M059J (cell line): ENCODE measurements at places on chromosomes 2 and 18.
A peak's percentile ranks its signal among the peaks of the same experiment; 100 is the strongest.

GRCh38 chr18:51391215-51391614 lies 193.7 kb upstream of the MEX3C start:
- no peak for DNase-seq

DNA sequence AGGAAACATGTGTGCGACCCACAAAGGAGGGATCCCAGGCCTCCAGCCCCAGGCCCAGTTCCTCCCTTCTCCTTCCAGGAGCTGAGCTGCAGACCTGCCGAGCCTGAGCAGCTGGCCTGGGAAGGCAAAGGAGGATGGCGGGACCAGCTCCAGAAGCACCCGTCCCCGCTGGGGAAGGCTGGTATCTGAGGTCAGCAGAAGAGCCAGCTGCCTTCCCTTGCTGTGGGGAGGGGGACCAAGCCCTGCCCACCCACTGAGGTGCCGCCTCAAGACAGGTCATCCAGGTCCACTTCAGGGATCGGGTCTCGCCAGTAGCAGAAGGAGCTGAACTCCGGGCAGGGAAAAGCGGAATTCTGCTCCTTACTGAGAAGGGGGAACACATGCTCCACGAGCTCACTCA lies 73.2 kb downstream of the EMILIN2 start:
- no peak for DNase-seq

DNA sequence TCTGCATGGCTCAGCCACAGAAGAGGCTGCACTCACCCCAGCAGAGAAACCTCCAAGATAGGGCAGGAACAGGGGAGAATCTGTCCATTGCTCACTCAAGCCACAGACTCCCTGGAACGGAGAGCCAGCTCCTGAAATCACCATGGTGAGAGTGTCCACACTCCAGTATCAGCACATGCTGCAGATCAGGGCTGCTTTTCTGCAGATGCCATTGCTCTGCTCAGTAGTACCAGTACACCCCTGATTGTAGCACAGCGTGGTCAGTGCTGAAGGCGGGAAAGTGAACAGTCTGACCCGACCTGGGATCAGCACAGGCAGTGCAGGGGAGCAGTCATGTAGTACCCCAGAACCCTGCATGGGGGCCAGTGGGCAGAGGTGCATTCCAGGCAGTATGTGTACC lies 73.9 kb downstream of the GYPC start:
- DNase-seq, result no peak

GRCh38 chr2:198073253-198073652 lies 268.9 kb downstream of the PLCL1 start:
- no peak for DNase-seq

- no peak for DNase-seq
Measured at GRCh38 chr2:29611261-29611660, 310.1 kb downstream of the ALK start.

GRCh38 chr2:28318023-28318422 lies 74.6 kb upstream of the FOSL2 start:
- DNase-seq, result no peak

DNA sequence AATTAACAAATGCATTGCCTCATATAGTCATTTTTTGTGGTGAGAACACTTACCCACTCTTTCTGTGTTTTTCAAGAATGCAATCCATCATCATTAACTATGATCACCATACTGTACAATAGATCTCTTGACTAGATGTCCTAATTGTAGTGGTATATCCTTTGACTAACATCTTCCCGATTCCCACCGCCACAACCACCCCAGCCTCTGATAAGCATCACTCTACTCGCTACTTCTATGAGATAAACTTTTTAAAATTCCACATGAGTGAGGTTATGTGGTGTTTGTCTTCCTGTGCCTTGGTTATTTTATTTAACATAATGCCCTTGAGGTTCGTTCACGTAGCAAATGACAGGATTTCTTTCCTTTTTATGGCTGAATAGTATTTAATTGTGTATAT lies 6.6 kb downstream of the VWA3B start:
- DNase-seq, result no peak

- no peak for DNase-seq
Measured at GRCh38 chr2:102737431-102737830, 24.4 kb upstream of the TMEM182 start.

- DNase-seq, result no peak
Measured at GRCh38 chr2:210388148-210388547, 73.2 kb upstream of the MYL1 start.

GRCh38 chr2:238238766-238239542 lies 884 bp downstream of the HES6 start:
- DNase-seq, result no peak

DNA sequence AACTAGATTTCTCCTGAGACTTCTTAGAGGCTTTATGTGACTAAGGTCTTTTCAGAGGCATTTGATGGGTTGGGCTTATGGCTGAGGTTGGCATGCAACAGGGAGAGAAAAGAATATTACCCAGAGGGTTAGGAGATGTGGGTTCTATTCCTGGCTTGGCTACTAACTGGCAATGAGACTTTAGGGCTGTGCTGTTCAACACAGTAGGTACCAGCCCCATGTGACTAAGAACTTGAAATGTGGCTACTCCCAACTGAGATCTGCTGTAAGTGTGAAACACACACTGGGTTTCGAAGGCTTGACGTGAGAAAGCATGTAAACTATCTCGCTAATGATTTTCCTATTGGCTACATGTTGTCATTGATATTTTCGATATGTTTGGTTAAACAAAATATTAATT lies 324.9 kb upstream of the SLC14A2 start:
- DNase-seq, result no peak

GRCh38 chr18:45156946-45157345 lies 458.3 kb upstream of the SLC14A2 start:
- DNase-seq, result peak; percentile 29

DNA sequence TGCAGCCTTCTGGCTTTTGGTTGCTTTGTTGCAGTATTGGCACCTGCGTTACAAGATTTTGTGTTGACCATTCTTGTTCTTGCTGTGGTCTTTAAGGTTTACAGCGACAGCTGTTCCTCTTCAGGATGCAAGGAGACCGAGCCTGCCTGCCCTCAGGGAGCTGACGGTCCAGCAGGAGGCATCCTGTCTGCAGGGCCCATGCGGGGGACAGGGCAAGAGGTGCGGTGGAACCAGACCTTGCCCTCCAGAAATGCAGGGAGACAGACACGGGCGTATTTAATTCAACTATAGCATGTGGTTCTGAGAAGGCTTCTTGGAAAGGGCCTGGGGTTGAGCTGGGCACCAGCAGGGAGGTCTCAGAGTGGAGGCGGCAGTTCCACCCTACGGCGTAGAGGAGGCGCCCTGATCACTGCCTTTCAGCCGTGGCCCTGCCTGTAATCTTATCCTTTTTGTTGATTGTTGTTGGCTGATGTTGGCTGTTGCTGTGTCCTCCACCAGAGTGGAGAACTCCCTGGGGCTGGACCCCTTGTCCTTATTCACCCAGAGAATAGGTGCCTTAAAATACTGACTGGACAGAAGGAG lies 71.7 kb downstream of the HPCAL1 start:
- DNase-seq, result no peak

- DNase-seq, result no peak
Measured at GRCh38 chr2:230717600-230717999, 5.0 kb downstream of the CAB39 start.

- DNase-seq, result peak; percentile 94
Measured at GRCh38 chr2:217248312-217248935, 388.6 kb upstream of the TNP1 start.

GRCh38 chr18:39345321-39345720 lies 1779.7 kb upstream of the CELF4 start:
- peak; percentile 96 for DNase-seq

GRCh38 chr2:56474412-56475158 lies 290.8 kb downstream of the CCDC85A start:
- DNase-seq, result peak; percentile 89

DNA sequence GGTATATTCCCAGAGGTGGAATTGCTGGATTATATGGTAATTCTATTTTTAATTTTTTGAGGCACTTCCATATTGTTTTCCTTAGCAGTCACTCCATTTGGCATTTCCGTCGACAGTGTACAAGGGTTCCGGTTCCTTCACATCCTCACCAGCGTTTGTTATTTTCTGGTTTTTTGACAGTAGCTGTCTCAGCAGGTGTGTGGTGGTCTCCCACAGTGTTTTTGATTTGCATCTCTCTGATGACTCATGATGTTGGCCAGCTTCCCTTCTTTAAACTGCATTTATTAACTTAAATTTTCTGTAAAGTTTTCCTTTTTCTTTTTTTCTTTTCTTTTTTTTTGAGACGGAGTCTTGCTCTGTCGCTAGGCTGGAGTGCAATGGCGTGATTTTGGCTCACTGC lies 19.7 kb downstream of the SH3BP4 start:
- no peak for DNase-seq

DNA sequence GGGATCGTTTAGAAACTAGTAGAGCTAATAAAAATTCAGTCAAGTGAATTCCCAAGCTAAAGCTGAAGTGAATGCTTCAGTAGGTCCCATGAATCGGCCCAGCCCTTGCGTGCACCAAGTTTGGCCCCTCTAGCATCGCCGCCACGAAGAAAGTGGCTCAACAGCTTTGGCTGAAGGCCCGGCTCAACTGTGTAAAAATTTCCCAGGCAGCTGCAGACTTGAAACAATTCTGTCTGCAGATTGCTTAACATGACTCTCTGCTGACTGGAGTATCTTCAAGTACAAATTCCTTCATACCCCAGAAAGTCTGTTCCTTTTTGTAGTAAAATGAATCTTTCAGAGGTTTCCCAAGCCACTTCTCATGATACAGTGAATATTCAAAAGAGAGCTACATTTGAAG lies 32.7 kb downstream of the ALMS1 start:
- peak; percentile 7 for DNase-seq

DNA sequence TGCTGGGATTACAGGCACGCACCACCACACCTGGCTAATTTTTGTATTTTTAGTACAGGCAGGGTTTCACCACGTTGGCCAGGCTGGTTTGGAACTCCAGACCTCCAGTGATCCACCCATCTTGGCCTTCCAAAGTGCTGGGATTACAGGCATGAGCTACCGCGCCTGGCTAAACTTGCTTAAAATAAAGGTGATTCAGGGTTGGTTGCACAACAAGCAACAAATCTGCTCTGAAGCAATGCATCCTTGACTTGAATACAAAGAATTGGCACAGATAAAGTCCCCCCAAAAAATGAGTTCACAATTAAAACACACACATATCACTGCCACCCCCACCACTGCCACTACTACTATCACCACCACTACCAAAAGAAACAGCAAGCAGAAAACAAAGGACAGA lies 34.9 kb downstream of the CCDC88A start:
- DNase-seq, result no peak

DNA sequence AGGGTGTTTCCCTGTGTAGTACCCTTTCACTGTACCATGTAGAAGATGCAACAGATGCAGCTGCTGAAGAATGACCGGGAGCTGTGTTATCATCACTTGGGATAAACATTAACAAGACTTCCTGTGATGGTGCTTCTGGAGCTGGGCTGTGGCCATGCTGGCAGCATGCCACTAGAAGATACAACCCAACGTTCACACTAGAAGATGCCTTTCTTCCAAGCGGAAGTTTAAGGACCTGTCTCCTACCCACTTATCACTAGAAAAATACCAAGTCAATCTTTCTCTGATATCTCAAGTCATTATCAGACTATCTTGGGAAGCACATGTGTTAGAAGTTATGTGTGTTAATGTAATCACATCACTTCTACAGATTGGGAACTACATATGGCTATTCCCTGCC lies 953.5 kb downstream of the CNTNAP5 start:
- no peak for DNase-seq

DNA sequence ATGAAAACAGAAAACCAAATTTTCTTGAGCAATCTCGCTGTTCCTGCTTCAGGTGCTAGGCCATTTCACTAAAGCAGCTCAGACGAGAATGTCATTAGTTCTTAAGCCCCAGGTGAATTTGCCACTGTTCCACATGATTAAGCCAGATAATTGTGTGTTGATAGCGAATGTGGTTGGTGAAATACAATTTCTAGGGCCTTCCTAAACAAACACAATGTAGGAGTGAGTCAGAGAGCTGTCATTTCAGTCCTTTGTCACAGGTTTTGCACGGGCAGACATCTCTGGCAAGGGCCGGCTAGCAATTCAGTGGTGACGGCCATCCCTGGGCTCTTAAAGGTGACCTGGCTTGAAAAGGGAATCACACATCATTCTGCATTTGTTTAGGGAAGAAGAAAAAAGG lies 170.7 kb downstream of the TMEM182 start:
- no peak for DNase-seq

DNA sequence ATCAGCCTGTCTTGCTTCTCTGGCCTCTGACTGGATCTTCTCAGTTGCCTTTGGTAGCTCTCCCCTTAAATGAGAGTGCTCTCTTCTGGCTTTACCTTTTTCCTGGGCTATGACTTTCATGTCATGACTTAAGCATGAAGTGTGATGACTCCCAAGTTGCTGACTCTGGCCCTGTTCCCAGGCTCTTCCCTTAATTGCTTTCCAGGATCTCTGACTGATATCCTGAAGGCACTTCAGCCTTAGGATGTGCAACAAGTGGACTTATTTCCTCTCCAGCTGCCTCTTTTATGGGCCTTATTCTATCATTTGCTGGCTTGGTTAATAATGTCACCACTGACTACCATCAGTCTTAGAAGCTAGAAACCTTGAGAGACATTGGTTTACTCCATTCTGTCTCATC lies 17.4 kb downstream of the SEMA4F start:
- peak; percentile 78 for DNase-seq

- peak; percentile 25 for DNase-seq
Measured at GRCh38 chr2:200471324-200471848, 38.5 kb downstream of the KCTD18 start.

DNA sequence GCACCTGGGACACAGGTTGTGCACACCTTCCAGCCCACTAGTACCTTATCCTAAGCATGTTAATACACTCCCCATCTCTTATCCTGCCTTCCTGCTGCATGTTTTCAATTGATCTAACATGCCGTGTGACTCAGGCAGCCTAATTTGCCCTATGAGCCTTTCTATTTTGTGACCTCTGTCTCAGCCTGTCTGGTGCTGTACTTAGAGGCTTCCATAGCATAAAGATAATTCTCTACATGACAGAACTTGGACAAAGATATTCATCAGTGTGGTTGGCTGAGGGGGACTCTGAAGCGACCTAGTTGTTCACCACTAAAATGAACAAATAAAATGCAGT lies 8.6 kb upstream of the TMEM37 start:
- DNase-seq, result no peak

DNA sequence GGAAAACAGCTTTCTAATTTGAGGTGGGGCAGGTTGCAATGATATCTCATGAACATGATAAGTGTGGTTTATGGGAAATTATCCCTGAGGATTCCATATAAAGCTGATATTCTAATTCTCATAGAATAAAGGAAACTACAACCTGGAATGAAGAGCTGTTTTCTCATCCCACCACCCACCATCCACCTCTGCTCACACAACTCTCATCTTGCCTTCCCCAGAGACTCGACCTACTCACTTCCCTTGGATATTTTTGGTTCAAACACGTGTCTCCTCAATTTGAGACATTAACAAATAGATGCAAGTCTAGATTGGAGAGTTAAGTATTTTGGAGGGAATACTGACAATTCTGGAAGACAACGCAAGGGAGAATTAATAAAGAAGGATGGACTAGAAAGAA lies 490.9 kb downstream of the TMEM182 start:
- DNase-seq, result no peak

DNA sequence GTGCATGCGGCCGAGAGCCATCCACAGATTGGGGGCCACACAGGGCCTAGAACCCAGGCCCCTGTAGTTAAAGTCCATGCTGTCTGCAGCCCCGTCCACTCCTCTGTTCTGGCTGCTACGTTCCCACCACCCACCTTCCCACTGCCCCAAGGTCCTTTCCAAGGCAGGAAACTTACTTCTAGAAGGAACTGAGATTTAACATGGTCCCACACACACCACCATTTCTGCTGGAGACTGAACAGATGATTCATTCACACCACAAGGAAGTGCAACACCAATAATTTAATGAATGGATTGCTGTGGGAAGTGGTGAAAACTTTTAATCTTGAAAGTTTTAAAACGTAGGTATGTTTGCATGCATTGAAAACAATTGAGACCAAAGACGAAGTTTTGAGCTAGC lies 95.2 kb downstream of the LBH start:
- DNase-seq, result no peak
